Skeletal muscle cell (primary cell): ENCODE measurements at places on chromosomes 2 and 18.
A peak's percentile ranks its signal among the peaks of the same experiment; 100 is the strongest.

GRCh38 chr2:8679827-8680731 is 1.8 kb upstream of the ID2 start:
- DNase-seq, result no peak

GRCh38 chr2:108927936-108928659 is 60.9 kb downstream of the EDAR start:
- DNase-seq, result peak; percentile 11

- no peak for DNase-seq
These were observed 5.8 kb upstream of the ITGAV start for GRCh38 chr2:186584053-186584452.

DNA sequence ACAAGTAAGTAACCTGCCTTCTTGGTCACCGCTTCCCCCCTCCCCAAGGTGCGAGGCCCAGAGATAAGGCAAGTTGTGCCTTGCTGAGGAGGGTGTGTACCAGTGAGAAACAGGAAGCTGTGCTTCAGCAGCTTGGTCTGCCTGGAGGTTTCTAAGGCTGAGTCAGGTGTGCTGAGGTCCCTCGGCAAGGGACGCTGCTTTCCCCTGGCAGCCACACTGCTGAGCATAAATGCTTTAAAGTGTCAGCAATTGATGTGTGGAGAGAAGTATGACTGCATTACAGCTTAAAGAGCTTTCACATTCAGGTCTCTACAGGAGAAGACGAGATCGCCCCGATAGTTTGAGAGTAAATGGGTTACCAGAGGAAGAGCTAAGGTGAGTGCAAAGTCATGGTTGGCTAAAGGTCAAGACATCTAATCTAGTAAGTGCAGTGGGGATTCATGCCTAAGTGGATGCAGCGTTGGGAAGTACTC is 86.9 kb downstream of the LIMS1 start:
- DNase-seq, result no peak

DNA sequence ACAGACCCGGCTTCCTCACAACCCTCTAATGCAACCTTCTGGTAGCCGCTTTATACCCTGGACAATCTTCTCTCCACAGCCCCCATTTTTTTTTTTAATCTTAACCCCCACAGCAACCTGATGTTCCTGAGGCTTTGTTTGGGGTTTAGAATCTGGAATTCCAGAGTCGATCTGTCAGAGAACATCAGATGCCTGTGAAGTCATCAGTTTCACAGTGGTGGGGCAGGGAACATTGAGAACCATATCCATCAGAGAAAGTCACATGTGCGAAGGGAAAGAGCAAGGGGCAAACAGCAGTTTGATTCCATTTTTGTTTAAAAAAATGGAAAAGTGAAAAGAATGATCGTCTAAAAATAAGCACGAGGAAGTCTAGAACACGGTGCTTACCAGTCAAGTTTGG is 20.6 kb downstream of the NPAS2 start:
- no peak for DNase-seq
